AG09319 (cell line): ENCODE measurements at places on chromosomes 4 and X.

- no peak for DNase-seq
These were observed 144.8 kb upstream of the TTC29 start for GRCh38 chr4:147090486-147090885.

- no peak for DNase-seq
These were observed 96.4 kb upstream of the STIM2 start for GRCh38 chr4:26764231-26764630.

DNA sequence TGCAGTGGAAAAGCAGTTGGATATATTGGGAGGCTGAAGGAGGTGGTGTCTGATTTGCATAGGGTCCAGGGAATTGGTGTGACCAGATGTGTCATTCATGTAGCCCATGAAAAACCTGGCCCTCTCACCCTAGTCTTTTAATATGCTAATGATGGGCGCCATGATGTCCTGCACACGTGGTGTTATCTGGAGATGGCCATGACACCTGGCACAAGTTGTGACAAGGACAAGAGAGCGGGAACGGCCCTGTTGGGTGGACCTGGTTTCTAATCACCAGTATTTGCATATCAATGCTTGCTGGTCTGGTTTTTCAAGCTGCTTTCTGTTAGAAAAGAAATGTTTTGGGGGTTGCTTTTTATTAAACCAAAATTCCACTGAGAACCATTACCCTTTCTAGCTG, 87.4 kb downstream of the ZXDA start:
- no peak for DNase-seq

GRCh38 chr4:105843941-105844340, 51.3 kb upstream of the NPNT start:
- DNase-seq = no peak

DNA sequence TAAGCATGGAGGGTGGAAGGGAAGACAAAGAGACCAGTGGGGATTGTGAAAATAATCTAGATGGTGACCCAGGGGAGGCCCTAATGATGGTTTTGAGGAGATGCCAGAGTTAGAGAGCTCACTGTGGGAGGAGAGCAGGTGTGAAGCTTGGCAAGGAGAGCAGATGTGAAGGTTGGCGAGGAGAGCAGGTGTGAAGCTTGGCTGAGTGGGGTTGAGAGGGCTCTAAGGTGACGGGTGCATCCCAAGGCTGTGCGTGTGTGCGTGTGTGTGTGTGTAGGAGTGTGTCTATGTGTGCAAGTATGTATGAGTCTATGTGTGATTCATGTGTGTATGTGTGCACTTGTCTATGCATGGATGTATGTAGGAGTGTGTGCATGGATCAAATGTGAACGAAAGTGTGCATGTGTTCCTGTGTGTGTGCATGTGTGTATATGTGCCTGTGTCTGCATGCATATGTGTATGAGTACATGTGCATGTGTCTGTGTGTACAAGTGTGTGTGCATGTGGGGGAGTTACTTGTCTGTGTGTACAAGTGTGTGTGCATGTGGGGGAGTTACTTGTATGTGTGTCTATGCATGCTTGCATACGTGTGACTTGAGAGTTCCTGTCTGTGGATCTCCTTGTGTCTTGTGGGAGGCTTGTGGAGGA, 72.0 kb downstream of the EVC start:
- DNase-seq = no peak

GRCh38 chr4:25013756-25014661, 16.7 kb downstream of the LGI2 start:
- DNase-seq = no peak

DNA sequence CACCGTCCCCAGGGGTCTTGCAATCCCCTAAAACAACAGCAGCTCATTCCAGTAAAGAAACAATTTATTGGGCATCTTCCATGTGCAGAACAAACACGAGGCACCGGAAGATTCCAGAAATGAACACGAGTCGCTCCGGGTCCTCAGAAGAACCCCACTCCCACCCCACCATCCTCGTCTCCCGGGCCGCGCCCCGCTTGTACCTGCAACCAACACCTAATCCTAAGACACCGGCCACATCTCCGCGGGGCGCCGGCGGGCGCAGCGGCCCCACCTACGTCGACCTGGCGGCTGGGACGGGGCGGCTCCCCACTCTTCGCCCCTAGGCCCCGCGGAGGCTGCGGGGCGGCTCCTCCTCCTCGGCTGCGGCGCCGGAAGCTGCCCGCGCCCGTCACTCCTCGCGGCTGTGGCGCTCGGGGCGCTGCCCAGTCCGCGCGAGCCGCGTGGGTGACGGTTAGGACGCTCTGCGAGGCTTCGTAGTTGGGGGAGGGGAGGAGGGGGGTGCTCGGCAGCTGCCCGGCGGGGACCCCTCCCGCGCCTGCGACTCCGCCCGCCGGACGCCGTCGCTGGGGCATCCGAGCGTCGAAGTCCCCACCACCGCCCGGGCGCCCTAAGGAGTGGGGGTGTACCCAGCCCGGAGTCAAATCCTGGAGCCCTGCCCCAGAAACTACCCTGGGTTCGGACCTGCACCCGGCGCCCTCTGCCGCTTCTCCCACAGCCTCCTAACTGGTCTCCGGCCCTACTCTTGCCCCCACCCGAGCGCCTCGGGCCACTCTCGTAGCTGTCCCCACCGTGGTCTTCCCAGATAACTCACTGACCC, at the start of gene CCDC158:
Gene CCDC158 (minus strand): TSS at position 380 of the 820 bp plus-strand sequence. CDS start 17,934 bp downstream, outside the sequence.
- DNase-seq = no peak

DNA sequence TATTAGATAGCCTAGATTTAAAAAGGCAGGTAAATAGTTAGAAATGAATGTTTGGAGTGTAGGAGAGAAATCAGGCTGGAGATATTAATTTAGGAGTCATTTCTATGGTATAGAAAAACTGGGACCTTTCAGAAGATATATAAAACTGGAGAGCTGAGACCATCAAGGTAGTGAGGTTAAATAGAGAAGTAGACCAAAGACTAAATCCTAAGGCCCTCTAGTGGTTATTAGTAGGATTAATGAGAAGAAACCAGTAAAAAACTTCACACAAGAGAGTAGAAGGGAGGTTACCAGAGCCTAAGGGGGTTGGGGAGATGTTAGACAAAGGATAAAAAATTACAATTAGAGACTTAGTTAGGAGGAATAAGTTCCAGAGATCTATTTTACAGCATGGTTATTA, 351.0 kb upstream of the SPANXN1 start:
- DNase-seq = no peak

DNA sequence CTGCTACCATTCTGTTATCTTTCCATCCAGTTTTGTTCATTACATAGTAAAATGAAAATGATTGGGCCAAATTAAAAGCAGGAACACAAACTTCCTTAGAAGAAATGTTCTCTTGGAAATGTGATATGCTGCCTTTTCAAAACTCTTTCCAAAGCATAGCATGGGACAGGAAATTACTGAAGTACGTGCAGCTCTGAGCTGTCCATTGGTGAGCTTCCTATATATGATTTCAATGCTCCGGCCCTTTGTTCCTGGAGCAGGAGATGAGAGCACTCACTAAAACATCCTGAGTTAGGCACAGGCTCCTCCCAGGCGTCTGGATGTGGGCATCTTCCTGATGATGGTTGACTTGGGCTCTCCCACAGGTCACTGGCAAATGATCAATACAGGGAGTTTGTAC, 33.0 kb upstream of the ANXA3 start:
- no peak for DNase-seq
